ENCODE measurements at places on chromosomes 7 and 10.

GRCh38 chr10:62062752-62063512, 161.4 kb downstream of the ARID5B start:
- DNase-seq: no peak

DNA sequence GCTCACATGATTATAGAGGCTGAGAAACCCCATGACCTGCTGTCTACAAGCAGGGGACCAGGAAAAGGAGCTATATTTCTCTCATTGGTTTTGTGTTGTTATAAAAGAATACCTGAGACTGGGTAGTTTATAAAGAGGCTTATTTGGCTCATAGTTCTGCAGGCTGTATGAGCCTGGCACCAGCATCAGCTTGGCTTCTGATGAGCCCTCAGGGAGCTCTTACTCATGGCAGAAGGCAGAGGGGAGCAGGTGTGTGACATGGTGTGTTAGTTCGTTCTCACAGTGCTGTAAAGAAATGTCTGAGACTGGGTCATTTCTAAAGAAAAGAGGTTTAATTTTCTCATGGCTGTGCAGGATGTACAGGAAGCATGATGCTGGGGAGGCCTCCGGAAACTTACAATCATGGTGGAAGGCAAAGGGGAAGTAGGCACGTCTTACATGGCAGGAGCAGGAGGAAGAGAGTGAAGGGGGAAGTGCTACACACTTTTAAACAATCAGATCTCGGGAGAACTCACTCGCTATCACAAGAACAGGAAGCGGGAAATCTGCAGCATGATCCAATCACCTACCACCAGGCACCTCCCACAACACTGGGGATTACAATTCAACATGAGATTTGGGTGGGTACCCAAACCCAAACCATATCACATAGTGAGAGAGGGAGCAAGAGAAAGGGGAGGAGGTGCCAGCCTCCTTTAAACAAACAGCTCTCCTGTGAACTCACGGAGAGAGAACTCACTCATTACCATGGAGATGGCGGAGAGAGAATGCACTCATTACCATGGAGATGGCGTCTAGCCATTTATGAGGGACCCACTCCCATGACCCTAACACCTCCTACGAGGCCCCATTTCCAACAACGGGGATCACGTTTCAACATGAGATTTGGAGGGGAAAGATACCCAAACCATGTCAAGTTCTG, 133.4 kb downstream of the JCAD start:
- DNase-seq: peak; percentile 15

DNA sequence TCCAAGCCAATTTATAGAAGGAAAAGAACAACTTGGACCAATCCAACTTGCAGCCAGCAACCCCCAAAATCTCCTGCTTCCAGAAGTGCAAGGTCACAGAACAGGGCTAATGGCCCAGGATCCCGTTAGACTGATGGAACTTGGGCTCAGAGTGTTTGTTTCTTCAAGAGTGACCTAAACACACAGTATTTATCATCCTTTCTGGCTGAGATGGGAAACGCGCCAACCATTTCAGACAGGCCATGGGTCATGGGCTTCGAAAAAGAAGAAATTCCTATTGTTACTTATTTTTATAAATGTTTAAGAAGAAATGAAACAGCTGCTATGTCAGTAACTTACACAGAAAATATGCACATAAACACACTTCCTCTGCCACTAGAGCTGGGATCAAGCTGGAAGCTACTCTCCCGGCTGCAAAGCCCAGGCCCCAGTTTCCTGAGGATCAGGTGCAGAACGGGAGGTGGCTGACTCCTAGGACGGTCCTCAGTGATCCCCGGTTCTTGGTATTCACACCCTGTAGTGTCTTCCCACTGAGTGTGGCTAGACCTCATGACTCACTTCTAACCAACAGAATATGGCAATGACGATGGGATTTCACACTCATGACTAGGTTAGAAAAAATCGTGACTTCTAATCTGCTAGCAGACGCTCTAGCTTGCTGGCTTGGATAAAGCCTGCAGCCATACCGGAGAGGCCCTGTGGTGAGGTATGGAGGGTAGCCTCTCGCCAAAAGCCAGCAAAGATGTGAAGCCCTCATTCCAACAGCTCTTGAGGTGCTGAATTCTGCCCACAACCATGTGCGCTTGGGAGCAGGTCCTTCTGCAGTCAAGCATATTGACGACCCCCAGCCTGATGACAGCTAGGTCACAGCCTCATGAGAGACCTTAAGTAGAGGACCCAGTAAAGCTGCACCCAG, 60.2 kb downstream of the CHST15 start:
- peak; percentile 86 for DNase-seq

DNA sequence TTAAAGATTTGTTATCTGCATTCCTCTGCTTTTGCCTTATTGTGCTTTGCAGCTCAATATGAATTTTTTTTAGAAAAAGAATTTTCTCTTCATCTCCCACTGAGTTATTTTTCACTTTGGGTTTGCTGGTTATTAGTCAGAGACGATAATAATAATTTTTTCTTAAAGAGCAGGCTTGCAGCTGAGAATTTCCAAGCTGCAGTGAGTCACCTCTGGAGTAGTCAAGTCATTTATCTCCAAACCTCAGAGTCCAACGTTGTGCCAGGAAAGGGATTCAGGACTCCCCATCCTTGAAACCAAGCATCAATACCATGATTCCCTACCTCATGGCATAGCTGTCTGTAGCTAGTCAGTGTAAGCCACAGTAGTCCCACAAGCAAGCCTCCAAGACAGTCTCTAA, 15.2 kb upstream of the EGR2 start:
- DNase-seq: peak; percentile 65

GRCh38 chr7:7920481-7920880, 48.1 kb upstream of the GLCCI1 start:
- no peak for DNase-seq

- no peak for DNase-seq
These were observed 180.1 kb downstream of the PON1 start for GRCh38 chr7:95144256-95144655.

DNA sequence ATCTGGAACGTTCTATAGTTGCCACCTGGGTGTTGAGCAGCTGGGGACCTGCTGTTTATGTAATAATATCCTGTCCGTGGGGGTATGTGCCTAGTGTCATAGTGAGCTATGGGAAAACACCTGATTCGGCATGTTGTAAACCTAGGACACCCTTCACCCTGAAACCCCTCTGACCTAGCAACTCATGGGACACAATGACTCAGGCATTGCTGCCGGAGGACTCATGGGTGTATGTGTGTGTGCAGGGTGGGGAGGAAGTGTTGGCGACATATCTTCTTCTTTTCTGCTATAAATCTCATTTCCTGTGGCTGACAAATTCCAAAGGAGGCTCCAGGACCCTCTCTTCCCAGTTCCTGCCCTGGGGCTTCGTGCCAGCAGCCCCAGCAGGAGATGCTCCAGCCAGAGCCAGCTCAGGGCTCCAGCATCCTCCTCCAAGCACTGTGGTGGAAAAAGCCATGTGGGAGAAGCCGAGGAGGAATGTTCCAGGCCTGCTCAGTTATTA, 77.0 kb upstream of the PODXL start:
- peak; percentile 64 for DNase-seq

DNA sequence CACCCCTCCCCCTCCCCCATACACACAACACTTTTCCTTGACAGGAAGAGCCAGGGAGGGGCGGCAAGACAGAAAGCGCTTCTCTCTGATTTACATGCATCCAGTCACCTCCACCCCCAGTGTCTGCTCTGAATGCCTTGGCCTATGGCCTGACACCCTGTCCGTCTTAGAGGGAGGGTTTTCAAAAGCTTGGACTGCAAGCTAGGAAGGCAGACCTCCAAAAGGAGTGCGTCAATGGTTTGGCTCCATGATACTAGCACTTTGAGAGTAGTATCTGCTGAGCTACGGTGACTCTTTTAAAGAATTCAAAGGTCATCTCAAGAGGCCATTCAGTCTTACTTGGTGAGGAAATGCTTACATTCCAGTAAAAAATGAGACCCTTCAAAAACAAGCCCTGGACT, 20.3 kb upstream of the PAX2 start:
- no peak for DNase-seq

GRCh38 chr10:89639326-89639725, 5.7 kb downstream of the PANK1 start:
- DNase-seq: no peak

- DNase-seq: peak; percentile 31
These were observed 19.4 kb downstream of the SHTN1 start for GRCh38 chr10:116985611-116986010.

- DNase-seq: no peak
These were observed 1.8 kb downstream of the PALD1 start for GRCh38 chr10:70480239-70480861.

DNA sequence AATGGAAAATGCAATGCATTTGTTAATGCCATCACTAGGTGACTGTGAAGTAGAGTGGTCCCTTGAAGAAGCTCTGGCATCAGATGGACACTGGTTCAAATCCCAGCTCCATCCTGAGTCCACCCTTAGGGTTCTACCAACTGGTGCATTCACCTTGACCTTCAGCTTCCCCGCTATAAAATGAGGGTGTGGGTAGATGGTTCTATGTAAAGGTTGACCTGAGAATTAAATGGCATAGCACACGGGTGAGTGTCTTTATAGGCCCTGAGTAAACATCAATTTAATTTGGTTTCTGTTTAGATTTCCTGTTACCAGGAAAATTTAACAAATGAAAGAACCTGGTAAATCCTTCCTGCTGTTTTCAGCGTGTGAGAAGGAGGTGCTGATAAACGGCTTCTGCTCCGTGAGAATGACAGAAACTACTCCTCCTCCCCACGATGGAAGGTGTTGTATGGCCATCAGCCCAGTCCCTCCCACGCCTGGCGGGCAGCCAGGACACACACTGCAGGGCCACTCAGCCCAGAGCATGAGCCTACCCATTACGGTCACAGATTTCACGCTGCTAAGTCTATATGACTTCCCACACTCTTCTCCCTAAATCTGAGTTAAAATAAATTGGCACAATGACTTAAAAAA, 210.1 kb downstream of the TNS3 start:
- DNase-seq: peak; percentile 46

GRCh38 chr7:82805527-82805960, 357.1 kb downstream of the PCLO start:
- DNase-seq: peak; percentile 95

DNA sequence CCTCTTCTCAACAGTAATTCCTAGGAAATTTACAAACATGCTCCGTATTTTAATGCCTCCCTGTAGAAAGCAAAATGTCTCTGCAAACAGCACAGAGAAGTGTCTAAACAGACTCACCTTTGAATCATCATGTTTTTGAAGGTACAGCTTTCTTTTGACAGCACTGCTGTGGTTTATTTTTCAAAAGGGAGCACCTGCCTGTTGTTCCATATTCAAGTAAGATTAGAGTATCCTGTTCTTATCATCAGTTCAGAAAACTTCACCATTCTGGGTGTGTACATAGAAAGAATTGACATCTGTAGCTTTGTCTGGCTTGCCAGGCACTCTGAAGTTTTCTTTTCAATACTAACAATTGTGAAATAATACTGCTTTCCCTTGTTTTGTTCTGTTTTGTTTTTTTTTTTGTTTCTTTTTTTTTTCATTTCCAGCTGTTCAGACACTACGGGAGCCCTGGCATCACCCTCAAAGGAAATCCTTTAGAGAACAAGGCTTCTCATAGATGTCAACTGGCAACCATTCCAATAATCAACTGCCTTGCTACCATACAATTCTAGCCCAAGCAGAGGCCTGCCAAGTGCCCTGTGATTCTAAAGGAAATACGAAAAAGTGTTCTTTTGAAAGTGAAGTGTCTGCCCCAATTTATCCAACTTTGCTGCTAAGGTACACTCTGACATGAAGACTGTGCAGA, 275.9 kb downstream of the PRPF18 start:
- DNase-seq: peak; percentile 53

DNA sequence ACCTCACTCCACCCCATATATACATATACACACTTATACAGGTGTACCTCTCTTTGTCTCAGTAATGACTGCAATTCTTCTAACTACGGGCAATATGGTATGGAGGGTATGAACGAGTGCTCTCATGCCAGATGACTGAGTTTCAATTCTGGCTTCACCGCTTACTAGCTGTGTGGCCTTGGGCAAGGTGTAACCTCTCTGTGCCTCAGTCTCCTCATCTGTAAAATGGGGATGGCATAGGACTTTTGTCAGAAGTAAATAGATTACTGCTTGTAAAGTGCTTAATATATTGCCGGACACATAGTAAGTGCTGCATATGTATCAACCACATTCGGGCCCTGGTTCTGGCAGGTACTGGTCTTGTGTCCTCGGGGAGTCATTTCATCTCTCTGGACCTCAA, 60.1 kb upstream of the IFRD1 start:
- DNase-seq: no peak

DNA sequence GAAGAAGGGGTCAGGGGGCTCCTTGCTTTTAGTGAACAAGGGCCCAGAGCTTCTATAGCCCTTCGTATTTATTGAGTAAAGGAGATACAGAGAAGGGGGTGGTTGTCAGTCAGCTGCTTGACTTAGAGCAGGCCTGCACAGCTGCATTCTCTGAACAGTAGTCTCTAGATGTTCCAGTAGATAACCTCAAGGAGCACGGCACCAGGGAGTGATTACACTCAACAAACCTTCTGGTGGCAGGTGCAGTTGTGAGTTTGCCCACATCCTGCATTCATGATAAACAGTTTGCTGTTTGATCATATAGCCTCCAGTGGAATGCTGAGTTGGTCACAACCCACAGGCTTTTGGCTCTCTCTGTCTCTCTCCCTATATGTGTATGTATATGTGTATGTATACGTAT, 70.0 kb upstream of the GJD4 start:
- no peak for DNase-seq

- no peak for DNase-seq
These were observed 64.2 kb downstream of the CFAP46 start for GRCh38 chr10:132878091-132878729.

GRCh38 chr10:48658243-48658974, 26.3 kb upstream of the WDFY4 start:
- peak; percentile 60 for DNase-seq

DNA sequence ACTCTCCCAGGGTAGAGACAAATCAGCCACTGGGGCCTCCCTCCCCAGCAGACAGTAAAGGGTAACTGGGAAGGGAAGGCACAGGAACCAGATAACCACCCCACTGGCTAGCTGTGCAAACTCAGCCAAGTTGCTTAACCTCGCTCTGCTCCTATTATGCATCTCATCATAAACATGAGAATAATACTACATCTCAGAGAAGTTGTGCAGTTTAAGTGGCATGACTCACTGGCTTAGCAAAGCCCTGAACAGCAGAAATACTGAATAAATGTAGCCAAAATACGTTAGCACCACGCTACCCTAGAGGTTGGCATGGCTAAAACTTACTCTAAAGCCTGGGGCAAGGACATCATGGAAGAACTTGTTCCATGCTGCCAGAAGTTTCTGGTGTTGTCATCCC, 128.1 kb upstream of the ANK3 start:
- no peak for DNase-seq

GRCh38 chr10:86341361-86341811, 25.2 kb downstream of the GRID1 start:
- no peak for DNase-seq
